ENCODE measurements at places on chromosomes 1 and 21.

- no peak for DNase-seq
Observed at GRCh38 chr1:184825571-184825970, 70.9 kb upstream of the EDEM3 start.

DNA sequence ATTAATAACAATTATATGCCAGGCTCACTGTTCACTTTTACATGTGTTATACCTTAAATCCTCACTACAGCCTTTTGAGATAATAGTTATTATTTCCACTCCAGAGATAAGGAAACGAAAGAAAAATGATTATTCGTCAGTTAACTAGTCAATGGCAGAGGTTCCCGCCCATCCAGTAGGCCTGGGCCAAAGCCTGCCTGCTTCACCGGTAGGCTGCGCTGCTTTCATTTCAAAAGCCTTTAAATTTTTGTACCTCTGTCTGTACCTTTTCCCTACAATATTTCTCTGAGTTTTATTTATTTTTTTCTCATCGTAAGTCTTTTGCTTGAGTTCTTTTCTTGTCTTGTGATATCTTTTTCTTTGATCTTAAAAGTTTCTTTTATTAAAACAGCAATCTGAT, 3.6 kb downstream of the GPR52 start:
- no peak for DNase-seq

DNA sequence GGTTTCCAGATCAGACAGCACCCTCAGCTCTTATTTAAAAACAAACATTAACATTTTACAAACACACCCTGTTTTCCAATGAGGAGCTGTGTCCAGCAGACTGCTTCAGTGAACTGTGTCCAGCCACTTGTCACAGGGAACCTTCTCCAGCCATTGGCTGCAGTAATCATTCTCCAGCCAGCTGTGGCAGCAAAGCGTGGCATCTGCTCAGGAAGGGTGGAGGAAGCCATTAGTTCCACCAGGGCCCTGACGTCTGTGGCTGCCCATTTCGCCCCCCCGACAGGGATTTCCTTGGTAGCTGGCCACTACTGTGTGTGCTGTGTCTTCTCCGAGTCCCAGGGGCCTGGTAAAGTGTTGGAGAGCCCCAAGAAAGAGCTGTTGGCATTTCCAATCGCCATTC, 62.9 kb upstream of the SELENON start:
- no peak for DNase-seq

DNA sequence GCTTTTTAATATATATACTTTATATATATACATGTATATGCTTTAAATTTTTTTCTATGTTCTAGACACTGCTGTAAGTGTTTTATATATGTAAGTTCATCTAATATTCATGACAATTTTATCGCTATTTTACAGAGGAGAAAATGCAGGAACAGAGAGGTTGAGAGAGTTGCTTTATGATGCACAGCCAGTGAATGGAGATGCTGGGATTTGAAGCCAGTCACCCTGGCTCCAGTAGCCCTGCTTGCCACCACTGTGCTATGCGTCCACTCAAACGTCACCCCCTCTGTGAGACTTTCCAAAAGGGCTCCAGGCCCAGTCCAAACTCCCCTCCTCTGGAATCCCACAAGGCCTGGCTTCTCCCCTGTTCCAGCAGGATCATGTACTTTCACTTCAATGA, 91.0 kb upstream of the GRIK3 start:
- no peak for DNase-seq

- no peak for DNase-seq
Observed at GRCh38 chr1:3899754-3900149, 320 bp downstream of the C1orf174 start.

All from activated naive CD4-positive, alpha-beta T cell (primary cell).